ENCODE measurements at places on chromosomes 6 and 20.

- no peak for DNase-seq
These were observed 17.9 kb downstream of the RRBP1 start for GRCh38 chr20:17664025-17664633.

DNA sequence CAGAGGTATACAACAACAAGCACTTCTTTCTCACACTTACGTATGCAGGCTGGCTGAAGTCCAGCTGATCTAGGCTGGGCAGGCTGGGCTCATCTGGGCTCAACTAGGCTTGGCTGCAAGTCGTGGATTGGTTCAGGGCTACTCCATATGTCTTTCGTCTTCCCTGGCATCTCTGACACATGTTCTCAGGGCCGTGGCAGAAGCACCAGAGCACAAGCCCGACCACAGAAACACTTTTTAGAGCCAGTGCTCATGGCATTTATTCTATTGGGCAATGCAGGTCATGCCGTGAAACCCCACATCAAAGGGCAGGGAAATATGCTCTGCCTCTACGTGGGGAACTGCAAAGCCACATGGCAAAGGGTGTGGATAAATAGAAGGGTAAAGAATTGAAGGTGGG is 93.8 kb downstream of the RIN2 start:
- DNase-seq: no peak

- DNase-seq: peak; percentile 71
These were observed 42.8 kb upstream of the HFE start for GRCh38 chr6:26044140-26045064.

GRCh38 chr6:129475477-129476247 is 234.3 kb downstream of the ARHGAP18 start:
- DNase-seq: no peak

- no peak for DNase-seq
These were observed 65.5 kb downstream of the STK35 start for GRCh38 chr20:2167112-2167511.

- DNase-seq: no peak
These were observed at the start of gene PROKR2 for GRCh38 chr20:5316188-5317158. Gene PROKR2, minus strand, starts transcription at chr20:5316954. Its CDS starts 2,585 bp downstream, at chr20:5314369.

DNA sequence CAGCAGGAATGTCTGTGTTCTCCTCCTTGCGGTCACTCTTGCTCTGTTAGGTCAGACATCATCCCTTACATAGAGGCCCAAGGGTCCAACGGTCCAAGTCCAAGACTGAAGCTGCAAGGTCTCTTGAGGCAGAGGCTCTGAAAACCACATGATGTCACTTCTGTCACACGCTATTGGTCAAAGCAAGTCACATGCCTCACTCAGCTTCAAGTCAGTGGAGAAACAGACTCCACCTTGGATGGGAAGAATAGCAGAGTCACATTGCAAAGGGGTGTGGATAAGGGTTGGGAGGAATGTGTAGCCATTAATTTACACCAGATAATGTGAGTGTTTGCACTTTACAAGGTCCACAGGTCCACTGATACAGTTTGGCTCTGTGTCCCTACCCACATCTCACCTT is 17.5 kb downstream of the SLC52A3 start:
- no peak for DNase-seq

DNA sequence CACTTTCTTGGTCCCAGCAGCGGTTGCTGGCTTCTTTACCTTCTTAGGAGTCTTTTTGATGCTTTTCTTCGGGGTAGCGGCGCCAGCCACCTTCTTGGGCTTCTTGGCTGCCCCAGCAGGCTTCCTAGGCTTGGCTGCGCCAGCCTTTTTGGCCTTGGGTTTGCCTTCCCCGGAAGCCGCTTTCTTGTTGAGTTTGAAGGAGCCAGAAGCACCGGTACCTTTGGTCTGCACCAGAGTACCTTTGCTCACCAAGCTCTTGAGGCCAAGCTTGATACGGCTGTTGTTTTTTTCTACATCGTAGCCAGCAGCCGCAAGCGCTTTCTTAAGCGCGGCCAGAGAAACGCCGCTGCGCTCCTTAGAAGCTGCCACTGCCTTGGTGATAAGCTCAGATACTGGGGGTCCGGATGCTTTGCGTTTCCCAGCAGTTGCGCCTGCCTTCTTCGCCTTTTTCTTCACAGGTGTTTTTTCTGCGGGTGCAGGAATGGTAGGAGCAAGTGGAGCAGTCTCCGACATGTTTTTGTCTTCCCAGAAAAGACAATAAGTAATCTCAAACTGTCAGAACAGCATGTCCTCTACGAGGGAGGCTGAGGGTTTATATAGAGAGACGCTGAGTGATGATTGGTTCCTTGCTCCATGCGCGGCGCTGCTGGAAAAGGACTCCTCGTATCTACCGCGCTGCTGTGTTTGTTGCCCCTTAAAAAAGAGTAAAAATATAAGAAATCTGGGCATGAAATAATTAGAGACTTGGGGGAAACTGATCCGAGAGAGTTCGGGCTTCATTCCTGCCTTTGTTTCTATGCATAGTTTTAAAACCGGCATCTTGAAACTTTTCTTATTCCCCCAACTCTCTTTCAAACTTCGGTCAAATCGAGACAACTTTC is 130.3 kb upstream of the BTN3A2 start:
- DNase-seq: peak; percentile 48

GRCh38 chr6:8240301-8240700 is 138.0 kb upstream of the EEF1E1 start:
- no peak for DNase-seq

GRCh38 chr20:14491436-14491835 is 154.0 kb upstream of the FLRT3 start:
- DNase-seq: no peak

DNA sequence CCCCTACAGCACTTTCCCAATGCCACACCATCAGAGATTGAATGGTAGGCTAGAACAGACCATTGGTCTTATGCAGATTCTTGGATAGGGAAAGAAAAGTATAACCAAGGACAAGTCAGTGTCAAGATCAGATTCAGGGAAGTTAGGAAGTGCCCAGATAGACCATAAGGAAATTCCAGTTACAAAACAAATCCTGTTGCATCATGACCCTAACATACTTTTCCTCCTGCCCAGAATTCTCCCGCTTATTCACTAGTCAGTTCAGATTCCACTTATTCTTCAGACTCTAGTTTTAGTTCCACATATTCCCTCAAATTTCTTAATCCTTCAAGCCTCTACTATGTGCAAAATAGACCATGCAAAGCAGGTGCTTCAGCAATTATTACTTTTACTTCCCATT is 20.7 kb downstream of the METTL24 start:
- DNase-seq: no peak

GRCh38 chr6:45838451-45838850 is 177.2 kb downstream of the CLIC5 start:
- no peak for DNase-seq

DNA sequence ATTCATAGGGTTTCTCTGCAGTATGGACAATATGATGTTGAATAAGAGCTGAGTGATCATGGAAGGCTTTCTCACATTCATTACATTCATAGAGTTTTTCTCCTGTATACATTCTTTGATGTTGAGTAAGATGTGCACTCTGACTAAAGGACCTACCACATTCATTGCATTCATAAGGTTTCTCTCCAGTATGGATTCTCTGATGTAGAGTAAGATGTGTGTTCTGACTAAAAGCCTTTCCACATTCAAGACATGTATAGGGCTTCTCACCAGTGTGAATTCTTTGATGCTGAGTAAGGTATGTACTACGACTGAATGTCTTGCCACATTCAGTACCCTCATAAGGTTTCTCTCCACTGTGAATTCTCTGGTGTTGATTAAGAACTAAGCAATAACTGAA is 29.3 kb upstream of the ZNF391 start:
- no peak for DNase-seq

- no peak for DNase-seq
These were observed 665 bp downstream of the FASTKD5 start for GRCh38 chr20:3158968-3159431.

DNA sequence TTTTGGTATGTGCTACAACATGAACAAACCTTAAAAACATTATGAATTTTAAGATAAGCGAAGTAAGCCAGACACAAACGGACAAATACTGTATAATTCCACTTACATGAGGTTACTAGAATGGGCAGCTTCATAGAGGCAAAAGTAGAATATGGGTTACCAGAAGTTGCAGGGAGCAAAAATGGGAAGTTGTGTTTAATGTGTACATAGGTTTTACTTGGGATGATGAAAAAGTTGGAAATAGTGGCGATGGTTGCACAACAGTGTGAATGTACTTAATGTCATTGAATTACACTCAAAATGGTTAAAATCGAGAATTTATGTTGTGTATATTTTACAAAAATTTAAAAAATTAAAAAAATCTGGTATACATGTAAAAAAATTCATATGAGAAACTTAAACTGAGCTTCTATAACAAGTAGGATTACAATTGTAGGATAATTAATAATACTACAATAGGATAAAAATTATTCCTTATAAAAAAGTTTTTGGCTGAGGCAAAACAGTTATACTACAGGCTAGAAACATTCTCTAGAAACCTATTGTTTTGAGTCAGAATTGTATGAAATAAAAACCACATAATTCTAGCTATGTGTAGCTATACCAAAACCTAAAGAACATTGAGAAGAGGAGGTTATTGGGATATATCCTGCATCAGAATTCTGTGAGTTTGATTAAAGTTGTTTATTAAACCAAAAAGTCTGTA is 24.8 kb upstream of the DYNLRB1 start:
- no peak for DNase-seq

GRCh38 chr6:17928514-17929430 is 58.7 kb downstream of the KIF13A start:
- no peak for DNase-seq

- no peak for DNase-seq
These were observed 123.1 kb upstream of the CARMIL1 start for GRCh38 chr6:25156123-25156522.

DNA sequence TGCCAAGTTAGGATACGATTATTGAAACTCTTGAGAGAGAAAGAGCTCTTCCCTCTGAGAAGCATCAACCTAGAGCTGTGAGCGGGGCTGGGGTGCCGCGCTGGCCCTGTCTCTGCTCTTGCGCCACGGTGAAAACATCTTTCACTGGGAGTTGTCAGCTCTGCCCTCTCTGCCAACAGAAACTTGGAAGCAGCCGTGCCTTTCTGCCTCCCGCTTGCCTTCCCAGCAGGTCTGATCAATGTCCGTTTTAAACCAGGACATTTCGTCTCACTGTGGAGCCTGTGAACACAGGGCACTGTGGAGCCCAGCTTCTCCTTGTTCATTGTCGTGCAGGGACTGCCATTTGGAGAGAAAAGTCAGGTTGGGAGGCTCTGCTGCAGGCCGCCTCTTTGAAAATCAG is 249.2 kb upstream of the PMEPA1 start:
- DNase-seq: no peak

DNA sequence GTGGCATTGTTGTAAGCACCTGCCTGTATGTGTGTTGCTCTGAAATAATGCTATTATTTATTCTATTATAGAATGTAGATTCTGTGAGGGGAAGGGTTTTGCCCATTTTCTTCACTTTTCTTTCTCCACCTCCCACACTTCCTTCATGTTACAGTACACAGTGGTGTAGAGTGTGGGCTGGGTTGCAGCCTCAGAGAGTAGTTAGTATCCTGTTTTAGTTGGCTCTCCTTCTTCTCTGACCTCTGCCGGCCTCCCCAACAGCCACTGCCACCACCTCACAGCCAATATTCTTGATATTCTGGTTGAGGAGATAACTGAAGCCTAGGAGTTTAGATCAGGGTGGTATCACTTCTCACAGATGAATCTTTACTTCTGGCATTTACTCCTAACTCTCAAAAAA is 143.4 kb downstream of the BCKDHB start:
- no peak for DNase-seq

GRCh38 chr6:156948807-156949206 is 171.6 kb downstream of the ARID1B start:
- DNase-seq: no peak

GRCh38 chr20:33108661-33109060 is 29.2 kb downstream of the BPIFB4 start:
- no peak for DNase-seq

DNA sequence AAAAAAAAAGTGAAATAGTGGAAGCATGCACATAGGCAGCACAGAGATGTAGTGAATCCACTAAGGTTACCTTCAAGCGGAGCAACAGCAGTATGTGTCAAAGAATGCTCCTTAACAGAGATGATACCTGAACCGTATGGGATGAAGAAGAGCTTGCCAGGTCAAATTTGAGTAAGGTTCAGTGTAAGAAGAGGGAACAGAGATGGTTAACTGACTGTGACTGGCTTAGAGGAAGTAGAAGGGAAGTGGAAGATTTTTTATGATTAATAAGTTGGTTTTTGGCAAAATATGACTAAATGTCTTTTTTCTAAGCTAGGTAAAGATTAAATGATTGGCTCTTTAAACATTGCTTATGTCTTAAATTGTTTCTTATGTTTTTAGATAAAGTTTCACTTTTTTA is 52.6 kb upstream of the C20orf144 start:
- no peak for DNase-seq

DNA sequence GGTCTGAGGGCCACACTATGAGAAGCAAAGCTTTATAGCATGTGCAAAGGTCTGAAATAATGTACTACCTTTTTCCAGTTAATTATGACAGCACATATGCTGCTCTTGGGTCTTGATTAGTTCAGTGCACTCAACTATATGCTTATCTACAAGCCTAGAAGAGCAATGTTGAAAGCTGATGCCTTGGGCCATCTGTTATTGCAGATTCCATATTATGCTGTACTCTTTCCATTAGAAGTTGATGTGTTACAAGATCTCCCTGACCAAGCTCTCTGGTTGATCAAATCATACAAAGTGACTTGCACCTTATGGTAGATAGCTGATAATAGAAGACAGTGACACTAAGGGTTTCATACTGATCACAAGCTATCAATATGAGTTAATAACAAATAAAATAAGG is 327.3 kb downstream of the FRK start:
- DNase-seq: no peak

GRCh38 chr6:90187437-90188121 is 109.1 kb downstream of the BACH2 start:
- no peak for DNase-seq

DNA sequence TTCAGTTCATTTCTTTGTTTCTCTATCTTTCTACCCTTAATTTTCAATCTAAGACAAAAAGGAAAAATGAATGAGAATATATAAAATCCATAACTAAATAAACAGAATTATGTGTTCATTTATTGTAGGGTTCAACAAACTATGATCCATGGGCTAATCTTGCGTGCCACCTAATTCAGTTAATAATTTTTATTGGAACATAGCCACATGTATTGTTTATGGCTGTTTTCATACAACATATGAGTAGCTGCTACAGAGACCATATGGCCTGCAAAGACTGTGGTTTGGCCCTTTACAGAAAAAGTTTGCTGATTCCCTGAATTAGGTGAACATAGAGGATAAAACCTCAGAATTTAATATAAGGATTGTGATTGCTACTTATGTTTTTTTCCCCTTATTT is 21.8 kb downstream of the SENP6 start:
- DNase-seq: no peak

DNA sequence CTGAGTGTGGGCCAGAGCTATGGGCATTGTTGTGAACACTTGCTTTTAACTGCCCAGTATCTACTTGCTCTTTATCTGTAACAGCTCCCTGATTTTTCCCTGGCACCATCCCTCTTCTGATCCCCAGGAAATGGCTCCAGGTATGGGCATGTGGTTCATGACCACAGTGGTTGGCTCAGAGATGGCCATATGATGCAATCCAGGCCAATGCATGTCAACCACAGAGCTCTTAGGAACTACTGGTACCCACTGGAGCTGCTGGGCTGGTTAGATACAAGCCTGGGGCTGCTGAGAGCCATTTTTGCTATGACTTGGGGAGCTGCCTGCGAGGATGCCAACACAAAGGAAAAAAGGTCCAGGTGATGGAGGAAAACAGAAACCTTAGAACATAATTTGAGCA is 55.6 kb downstream of the KCNB1 start:
- no peak for DNase-seq

Measured in CD4-positive, alpha-beta T cell (primary cell).